ENCODE measurements at places on chromosomes 5 and 9.
A peak's percentile ranks its signal among the peaks of the same experiment; 100 is the strongest.

DNA sequence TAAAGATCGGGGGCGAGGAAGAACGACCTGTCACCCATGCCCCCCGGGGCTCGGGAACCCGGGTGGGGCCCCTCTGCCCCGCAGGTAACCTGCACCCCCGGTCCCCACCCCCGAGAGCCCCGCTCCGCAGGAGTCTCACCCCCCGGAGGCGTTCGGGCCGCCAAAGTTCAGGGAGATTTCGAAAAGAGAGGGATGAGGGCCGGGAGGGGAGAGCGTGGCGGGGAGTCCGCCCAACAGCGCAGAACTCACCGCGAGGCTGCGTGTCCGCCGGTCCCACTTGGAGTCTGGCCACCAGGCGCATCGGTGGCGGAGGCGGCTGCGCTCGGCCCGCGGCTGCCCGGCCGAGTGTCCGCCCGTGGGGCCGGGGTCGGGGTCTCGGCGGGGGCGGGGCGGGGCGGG, at the start of gene PHF19:
PHF19 (minus strand) TSS at position 347 of the 399 bp plus-strand sequence. CDS start 2,447 bp downstream, outside the sequence.
- DNase-seq = no peak

- DNase-seq = peak; percentile 5
Measured at GRCh38 chr5:139391570-139392323, 2.0 kb upstream of the MZB1 start.

DNA sequence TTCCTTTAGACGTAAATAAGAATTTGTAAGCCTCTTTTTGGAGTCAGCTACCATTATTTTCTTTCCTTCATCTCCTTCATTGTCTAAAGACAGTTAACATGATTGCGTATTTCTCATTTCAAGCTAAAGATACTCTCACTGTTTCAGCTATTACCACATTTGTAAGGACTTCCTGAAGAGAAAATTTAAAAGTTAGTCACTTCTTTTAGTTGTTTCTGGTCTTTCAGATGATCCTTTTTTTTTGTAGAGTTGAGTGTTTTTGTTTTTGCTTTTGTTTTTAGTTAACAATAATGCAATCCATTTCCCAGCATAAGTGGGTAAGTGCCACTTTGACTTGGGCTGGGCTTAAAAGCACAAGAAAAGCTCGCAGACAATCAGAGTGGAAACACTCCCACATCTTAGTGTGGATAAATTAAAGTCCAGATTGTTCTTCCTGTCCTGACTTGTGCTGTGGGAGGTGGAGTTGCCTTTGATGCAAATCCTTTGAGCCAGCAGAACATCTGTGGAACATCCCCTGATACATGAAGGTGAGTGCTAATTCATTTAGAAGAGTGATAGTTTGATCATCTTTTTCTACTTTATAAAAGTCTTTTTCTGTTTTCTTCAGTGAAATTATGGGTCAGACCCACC, 2.0 kb downstream of the IL31RA start:
- no peak for DNase-seq

DNA sequence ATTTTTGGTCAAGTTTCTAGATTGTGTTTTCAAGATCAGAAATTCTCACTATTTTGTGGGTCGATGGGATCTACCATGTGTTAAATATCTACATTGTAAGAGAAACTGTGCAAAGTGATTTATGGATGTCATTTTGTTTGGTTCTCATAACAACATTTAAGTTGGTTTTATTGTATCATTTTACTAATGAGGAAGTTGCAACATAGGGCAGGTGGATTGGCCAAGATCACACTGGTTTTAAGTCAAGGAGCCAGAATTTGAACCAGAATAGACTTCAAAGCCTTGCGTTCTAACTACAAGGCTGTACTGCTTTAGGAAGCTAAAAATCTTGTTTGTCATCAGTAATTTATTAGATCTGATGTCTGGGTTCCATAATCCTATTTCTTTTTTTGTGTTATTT, 23.4 kb downstream of the SH3TC2 start:
- no peak for DNase-seq

GRCh38 chr9:126131066-126132010, 195.3 kb upstream of the MVB12B start:
- DNase-seq = no peak

DNA sequence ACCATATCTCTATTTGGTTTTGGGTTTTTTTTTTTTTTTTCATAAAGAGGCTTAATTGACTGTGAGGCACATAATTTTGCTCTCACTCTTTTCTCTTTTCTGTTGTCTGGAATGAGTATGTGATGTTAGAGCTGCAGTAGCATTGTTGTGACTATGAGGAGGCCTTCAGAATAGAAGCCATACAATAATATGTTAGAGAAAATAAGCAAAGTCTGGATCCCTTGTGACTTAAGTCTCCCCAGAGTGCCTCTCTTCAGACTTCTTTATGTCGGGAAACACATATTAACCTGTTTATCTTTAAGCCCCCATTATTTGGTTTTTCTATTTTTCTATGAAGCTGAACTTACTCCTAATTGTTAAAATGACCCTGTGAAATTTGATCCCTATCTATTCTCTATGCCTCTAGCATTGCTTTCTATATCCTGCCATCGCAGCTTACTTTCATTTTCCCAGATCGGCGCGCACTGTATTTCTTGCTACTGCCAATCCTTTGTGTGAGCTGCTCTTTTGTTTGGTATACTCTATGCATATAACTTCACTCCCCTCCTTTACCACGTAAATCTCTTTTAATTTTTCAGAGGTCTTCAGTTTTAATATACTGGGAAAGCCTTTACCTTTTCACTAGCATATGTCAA, 372.5 kb upstream of the KCNN2 start:
- DNase-seq = peak; percentile 13

GRCh38 chr5:111781200-111781599, 24.2 kb upstream of the NREP start:
- DNase-seq = no peak

- peak; percentile 33 for DNase-seq
Measured at GRCh38 chr5:107673039-107673367, 2.3 kb upstream of the EFNA5 start.

DNA sequence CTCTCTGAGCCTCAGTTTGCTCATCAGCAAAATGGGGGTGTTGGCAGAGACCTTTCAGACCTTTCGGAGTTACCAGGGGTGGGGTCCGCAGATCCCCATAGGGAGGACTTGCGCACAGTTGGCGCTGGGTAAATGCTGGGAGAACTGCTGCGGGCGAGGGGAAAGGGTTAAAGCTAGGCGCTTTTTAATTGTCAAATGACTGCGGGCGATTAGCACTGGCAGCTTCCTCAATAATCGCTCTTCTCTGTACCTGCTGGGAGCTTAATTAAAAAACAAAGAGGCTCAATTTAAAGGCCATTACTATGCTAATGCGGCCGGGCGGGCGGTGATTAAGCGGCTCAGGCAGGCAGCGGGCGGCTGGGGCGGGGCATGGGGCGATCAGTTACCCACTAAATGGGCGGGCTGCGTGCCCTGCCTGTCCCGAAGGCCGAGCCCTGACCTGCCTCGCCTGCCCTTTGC, 63.0 kb downstream of the LMX1B start:
- DNase-seq = no peak

DNA sequence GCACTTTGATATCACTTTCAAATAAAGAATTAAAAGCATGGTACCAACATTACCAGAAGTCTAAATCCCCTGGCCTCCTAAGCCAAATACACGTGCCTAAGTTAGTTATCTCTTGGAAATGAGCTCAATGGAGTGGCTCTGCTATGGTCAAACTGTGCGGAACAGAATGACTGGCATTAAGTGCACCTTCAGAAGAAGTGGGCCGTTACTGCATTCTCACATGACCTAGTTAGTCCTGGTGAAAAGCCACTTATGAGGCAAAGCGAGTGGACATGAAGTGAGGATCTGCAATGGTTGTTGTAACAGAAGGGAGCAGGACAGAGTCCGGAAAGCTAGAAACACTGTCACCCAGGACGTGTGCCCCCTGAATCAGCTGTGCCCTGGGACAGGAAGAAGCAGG, 633.1 kb downstream of the IRX1 start:
- no peak for DNase-seq

DNA sequence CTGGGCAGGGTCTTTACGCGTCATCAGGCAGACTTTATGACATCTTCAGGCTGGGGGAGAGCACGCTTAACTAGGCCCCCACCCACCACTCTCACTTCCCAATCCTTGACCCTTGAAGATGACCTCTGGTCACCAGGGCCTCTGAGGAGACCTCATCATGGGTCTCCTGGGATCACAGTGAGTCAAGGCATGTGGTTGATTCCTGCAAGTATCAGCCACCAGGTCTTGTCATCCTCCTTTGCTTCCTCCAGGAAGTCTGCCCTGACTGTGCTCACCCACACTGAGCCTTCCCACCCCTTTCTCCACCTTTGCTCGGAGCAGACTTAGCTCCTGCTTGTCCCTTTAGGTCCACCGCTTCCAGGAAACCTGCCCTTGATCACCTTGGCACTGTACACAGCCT, 17.3 kb downstream of the ODF2 start:
- no peak for DNase-seq

GRCh38 chr5:77900691-77901090, 124.6 kb upstream of the TBCA start:
- no peak for DNase-seq

GRCh38 chr5:41921166-41921565, 3.9 kb upstream of the FBXO4 start:
- DNase-seq = no peak

DNA sequence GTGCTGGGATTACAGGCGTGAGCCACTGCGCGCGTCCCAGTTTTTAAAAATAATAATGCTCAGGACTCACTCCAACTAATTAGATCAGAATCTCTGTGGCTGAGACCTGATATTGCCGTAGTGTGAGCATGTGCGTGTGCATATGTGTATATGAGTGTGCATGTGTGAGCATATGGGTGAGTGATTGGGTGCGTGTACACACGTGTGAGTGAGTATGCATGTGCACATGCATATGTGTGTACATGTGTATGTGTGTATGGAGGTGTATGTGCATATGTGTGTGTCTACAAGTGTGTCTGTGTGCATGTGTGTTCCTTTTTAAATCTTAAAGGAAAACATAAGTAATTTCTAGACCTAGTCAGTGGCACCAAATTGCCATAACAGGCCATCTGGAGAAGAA, 54.8 kb upstream of the CKS2 start:
- DNase-seq = no peak

DNA sequence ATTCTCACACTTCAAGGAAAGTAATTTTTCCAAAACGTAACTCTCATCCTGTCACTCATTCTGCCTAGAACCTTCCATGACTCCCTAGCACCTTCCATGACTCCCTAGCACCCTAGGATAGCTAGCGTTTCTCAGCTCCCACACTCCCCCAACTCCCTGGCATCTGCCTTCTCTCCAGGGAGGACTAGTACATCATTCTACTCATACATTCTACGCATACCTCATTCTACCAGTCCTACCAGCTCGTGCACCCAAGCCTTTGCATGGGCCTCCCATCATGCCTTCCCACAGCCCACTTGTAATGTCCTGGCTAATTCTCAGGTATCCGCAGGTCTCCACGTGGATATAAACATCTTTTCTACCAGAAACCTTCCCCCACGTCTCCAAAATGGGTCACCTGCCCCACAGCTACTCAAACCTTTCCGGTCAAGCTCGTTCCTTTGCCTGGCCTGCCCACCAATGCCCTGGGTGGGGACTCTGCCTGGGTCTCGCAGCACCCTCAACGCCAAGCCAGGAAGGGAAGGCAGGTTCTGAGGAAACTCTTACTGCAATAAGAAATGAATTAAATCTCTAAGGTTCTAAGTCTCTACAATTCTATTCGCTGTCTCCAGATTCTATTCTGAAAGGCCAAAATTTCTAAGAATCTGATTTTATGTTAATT, 930 bp downstream of the ANKS6 start:
- DNase-seq = no peak

GRCh38 chr5:169071-169727, 22.1 kb upstream of the LRRC14B start:
- DNase-seq = no peak

GRCh38 chr5:172817664-172818063, 16.4 kb upstream of the ERGIC1 start:
- no peak for DNase-seq

DNA sequence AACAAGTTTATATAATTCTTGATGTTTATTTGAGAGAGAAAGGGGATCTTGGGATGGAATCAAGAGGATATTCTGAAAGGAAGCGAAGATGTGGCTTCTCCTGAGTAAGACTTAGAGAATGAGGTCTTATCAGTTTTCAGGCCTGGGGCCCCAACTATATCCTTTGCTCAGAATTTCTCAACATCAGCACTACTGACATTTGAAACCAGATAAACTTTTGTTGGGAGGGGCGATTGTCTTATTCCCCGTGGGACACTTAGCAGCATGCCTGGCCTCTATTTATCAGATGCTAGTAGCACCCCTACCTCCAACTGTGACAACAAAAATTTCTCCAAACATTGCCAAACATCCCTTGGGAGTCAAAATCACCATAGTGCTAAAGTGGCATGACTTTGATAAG, 567.7 kb downstream of the MAT2B start:
- DNase-seq = no peak

DNA sequence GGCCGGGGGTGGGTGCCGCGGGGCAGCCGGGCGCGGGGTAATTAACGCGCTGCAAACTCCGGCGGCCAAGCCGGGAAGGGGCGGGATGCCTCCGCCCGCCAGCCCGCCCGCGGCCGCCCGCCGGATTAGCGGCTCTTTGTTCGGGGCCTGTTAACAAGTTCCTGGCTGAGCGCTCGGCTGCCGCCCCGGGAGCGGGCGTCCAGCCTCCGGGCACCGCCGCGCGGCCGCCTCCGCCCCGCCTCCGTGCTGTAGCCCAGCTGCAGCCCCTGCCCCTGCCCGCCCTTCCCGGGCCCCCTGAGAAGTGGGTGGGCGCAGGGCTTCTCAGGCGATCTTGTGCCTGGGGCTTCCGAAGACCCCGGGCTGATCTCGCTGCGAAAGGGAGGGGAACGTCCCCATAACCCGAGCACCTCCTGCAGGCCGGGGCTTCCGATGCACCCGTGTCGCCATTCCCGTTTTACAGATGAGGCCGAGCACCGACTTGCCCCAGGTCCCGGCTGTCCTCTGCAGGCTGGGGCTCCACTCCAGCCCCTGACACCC, 7.5 kb downstream of the UNC5A start:
- DNase-seq = peak; percentile 59

GRCh38 chr5:52788505-52788821, 747 bp downstream of the ITGA1 start:
- DNase-seq = no peak

GRCh38 chr9:7009065-7009464, 251.3 kb downstream of the KDM4C start:
- no peak for DNase-seq
